ENCODE measurements at places on chromosomes 7 and 10.

- DNase-seq, result no peak
Observed at GRCh38 chr7:1458683-1459511, at the start of gene MICALL2. MICALL2 (minus strand) TSS chr7:1459470; CDS start chr7:1459326, 144 bp downstream.

- DNase-seq, result no peak
Observed at GRCh38 chr7:157235357-157236333, 96.9 kb downstream of the UBE3C start.

DNA sequence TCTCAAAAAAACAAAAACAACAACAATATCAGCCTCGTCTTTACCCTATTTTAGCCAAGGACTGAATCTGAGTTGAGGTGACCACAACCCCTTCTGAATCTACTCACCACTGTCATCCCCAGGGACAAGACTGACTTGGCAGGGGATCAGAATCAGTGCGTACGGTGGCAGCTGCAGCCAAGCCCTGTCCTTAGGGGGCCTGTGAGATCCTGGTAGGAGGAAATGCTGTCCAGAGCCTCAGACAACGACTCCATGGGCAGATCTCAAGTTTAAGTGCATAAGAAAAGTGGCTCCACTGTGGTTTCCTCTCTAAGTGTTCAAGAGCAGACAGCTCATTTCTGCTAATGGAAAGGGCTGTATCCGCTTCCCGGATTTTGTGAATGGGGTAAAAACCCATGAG, 22.4 kb upstream of the CYTH3 start:
- DNase-seq, result no peak

- no peak for DNase-seq
Observed at GRCh38 chr7:29977886-29978651, 11.5 kb downstream of the SCRN1 start.

DNA sequence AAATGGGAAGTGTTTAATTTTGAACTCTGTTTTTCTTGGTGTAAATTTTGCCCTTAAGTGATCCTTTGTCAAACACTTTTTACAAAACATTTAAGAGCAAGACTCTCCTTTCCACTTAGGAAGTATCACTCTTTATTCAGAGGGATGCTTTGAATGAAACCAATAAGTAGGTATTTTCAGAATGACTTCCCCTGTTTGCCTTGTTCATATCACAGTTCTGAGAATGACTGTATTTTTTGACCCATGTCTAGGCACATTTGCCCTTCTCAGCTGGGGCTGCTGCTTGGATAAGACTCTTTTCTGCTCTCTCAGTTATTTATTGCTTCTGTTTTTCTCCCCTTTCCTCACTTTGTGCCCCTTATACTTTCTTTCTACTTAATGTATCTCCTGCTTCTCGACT, 98.2 kb downstream of the CCNY start:
- no peak for DNase-seq

DNA sequence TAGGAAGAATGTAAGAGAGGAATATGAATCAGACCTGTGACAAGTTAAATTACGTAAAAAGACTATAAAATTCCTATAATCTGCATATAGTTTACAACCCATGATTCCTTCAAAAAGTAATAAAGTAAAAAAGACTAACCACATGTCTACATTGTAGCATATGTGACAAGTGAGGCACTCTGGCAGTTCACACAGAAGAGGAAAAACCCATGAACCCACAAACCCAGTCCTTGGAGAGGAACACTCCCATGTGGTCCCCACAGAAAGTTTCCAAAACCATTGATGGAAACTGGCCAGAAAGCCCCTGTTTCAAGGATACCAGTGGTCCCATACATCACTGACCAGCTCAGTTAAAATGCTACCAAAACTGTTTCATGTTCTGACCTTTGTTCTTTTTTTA, 15.7 kb downstream of the KDM7A start:
- DNase-seq, result no peak

GRCh38 chr10:102195296-102195870, 30.7 kb upstream of the ELOVL3 start:
- DNase-seq, result no peak

DNA sequence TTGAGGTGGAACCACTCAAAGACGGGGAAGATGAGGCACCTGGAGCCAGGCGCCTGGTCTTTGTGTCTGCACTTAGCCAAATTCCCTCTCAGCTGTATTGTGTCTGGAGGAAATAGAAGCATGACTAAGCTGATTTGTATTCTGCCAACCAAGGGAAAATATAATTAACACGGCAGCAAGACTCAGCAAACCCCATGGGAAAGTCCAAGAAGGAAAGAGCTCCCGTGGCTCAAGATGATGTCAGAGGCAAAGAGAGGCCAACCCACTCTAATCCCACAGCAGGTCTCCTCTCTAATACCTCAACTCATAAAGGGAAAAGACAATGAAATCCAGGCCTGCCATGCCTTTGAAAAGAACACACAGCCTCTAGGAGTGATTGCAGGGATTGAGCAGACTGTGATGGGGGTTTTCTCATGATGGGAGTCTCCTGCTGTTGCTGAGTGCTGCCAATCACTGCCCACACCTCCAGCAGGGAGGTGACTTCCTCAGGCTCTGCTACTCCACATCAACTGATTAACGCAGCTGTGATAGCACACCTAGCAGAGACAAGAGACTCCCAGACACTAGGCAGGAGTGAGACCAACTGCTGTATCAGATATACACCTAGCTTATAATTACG, 255.5 kb upstream of the C7orf33 start:
- DNase-seq, result no peak

GRCh38 chr10:8057636-8058273, 3.3 kb downstream of the GATA3 start:
- DNase-seq, result no peak

DNA sequence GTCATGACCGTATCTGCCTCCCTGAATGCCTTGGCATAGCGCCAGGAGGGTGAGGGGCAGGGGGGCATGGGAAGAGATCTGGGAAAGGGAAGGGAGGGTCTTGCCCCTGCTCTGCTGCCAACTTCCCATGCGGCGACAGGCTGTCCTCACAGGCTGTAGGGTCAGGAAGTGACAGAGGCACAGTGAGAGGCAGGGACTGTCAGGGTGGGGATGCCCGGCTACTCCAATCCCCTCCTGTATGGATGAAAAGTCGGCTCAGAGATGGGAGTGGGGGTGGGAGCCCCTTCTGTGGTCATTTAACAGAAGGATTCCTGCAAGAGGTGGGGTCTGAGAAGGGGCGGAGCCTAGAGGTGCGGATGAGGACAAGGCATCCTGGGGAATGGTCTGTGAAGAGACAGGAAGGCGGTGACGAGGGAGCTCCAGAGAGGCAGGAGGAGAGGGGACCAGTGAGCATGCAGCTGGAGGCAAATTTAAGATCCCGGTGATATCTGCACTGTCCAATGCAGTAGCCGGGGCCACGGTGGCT, 20.8 kb upstream of the UNC5B start:
- no peak for DNase-seq

GRCh38 chr10:119642556-119643111, 8.5 kb upstream of the BAG3 start:
- no peak for DNase-seq

GRCh38 chr10:69939061-69939460, 113.6 kb upstream of the MACROH2A2 start:
- no peak for DNase-seq

DNA sequence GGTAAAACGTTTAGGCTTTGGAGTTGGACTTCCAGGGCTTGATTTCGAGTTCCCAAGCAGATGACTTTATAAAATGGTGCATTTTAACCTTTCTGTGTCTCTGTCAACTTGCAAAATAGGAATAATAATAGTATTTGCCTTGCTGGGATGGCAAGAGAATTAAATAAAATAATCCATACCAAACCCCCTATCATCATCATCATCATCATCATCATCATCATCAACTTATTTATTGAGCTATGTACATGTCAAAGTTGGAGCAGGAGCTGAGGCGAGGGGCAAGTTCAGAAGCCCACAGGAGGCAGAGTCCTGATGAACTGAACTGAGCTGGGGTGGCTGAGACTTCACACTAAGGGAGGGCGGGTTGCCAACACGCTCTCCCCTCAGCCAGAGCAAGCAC, 51.7 kb upstream of the KCNMA1 start:
- DNase-seq, result no peak

- no peak for DNase-seq
Observed at GRCh38 chr10:84254552-84255478, 10.0 kb downstream of the RGR start.

- no peak for DNase-seq
Observed at GRCh38 chr10:75651417-75651816, 220.0 kb downstream of the LRMDA start.

- DNase-seq, result no peak
Observed at GRCh38 chr7:27200761-27201579, 1.1 kb upstream of the HOXA13 start.

- DNase-seq, result no peak
Observed at GRCh38 chr10:122854648-122855047, 9.0 kb upstream of the CUZD1 start.

- no peak for DNase-seq
Observed at GRCh38 chr10:104622598-104623209, 18.4 kb upstream of the SORCS3 start.

DNA sequence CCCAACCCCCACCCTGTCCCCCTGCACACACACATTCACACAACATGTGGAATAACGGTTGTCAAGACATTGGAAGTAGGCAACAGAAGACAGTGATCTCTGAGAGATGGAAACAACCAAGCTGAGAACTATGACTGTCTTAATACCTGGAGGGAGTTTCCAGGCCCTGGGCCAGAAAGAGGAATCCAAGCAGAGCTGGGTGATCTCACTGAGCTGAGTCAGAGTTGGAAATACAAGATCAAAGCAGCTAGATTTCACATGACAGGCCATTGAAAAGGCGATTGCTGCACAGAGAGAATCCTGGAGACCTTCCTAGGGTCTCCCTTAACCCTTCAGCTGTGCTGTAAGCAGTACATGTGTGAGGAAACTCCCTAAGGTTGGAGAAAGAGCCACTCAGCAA, 165.8 kb upstream of the PRSS1 start:
- DNase-seq, result no peak

- DNase-seq, result no peak
Observed at GRCh38 chr7:19089797-19090196, 27.6 kb downstream of the TWIST1 start.

DNA sequence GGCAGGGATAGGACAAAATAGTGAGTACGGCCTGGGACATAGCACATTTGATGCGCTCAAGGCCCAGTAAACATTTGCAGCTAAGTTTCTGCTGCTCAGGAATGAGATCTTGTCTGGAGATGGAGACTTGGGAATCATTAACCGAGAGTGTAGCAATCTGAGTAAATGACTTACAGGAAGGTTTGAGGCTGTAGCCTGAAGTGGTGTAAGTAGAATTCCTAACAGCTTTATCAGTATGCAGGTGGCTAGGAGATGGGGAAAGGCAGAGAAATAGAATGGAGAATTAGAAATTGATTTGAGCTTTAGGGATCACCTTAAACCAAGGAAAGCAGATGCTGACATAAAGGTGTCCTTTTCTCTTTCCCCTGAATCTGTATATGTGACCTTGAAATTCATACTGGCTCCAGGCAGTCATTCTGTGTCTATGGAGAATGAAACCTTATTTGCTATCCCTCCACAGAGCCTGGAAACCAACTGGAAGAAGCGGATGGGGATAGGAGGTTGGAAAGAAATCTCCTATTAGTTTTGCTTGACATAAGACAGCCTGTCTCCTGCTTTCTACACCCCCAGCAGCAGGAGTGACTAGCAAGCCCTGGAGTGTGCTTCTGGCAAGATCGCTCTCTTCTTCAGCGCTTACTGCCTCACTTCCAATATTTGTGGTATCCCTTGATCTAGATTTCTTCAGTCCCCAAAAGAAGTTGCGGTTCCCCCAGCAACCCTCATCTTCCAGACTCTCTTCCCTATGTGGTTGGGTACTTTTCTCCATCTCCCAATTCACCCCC, 6.4 kb upstream of the PON2 start:
- DNase-seq, result peak; percentile 57

DNA sequence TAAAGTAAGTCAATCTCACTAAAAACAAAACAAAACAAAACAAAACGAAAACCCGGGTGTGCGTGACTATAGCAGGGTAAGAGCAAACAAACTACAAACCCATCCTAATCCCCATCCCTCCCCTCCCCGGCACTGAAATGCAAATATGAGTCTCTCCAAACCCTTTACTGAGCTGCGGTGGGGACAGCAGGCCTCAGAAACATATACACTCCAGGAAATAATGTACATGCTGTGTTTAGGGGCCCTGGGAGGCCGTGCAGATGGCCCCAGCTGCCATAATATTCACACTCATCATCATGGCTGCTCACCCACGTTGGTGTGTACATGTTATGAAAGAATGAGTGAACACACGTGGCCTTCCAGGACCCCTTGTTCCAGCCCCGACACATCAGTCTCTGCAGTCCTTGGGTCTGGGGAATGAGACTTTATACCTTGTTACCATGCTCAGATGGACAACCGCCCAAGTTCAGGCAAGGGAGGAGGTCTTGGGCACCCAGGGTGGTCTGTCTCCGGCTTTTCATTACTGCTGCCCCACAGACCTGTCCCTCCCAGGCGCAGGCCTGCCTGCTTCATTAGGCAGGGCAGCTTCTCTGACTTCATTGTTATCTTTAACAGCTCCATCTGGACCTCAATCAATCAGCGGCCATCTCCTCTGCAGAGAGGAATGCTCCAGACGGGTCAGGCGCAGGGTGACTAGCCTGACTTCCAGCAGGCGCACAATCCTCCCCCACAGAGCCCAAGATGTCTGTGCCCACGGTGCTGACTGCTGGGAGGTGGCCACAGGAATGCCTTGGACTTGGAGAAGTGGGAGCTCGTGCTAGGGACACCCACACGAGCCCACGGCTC, 20.6 kb downstream of the HSPA12A start:
- peak; percentile 74 for DNase-seq

DNA sequence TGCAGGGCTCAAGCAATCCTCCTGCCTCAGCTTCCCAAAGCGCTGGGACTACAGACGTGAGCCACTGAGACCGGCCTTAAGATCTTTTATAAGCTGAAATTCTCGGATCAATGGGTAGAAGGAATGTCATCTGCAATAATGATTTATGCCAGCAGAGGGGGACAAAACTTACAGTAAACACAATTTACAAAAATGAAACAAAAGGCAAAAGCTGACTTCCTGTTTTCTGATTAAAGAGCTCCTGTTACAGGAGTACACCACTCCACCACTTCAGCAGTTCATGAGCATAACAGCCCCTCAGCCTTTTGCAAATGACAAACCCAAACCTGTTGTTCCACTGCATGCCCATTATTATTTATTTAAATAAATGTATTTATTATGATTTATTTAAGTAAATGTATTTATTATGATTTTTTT, 88.5 kb upstream of the ATP6V0A4 start:
- peak; percentile 63 for DNase-seq

DNA sequence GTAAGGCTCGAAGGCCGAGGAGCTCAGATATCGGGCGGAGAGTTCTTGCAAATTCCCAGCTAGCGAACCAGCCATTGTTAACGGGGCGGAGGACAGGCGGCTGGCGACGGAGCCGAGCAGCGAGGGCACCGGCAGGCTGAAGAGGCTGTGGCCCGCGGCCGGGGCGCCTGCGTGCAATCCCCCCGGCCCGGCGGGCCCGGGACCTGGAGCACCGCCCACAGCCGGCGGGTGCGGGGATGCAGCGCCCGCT, 4.1 kb downstream of the VAX1 start:
- no peak for DNase-seq

DNA sequence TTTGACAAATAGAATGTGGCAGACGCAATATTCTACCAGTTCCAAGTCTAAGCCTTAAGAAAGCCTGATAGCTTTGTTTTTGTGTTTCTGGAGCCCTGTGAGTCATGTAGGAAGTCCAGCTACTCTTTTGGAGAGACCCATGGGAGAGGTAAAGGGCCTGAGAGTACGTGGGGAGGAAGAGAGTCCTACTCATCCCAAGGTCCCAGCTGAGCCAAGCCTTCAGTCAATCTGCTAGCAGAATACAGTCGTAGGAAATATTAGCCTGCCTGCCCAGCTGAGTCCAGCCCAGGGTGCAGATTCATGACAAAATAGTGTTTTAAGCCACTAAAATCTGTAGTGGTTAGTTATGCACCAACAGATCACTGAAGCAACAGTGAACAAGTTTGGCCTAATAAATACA, 9.0 kb upstream of the GNA12 start:
- DNase-seq, result no peak

Measured in left kidney (tissue), 8 donors.